ENCODE measurements at places on chromosomes 5 and 9.

GRCh38 chr5:77444356-77444755 is 47.8 kb downstream of the WDR41 start:
- no peak for DNase-seq

DNA sequence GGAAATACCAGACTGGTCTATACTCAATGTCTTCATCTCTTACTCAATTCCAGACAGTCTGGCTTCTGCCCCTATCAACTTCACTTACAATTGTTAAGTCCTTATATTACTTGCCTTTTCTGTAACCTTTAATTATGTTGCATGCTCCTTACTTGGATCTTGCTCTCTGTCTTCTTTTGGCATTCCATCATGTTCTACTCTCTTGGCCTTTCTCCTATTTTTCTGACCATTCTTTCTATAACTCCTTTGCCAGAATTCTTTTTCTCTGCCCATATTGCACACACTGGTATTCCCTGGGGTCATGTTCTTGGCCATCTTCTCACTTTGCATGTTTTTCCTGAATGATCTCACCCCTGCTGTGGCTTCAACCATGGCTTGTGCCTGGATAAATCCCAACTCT is 209.8 kb upstream of the ZNF462 start:
- no peak for DNase-seq

DNA sequence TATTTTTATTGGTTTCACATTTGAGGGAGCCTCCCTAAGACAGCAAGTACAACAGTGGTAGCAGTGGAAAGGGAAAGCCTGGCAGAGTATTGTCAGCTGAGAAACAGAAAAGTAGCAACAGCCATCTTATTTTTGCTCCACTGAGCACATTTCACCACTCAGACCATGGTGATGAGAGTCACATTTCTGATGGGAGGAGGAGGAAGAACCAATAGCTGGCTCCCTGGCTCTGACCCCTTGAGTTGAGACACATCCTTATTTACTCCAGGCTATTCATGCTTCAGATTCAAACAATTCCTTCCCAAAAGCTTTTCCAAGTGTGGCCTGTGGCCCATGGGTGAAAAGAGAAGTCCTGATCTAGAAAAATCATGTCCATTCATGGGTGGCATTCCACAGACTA is 236.3 kb downstream of the ARHGAP26 start:
- no peak for DNase-seq

DNA sequence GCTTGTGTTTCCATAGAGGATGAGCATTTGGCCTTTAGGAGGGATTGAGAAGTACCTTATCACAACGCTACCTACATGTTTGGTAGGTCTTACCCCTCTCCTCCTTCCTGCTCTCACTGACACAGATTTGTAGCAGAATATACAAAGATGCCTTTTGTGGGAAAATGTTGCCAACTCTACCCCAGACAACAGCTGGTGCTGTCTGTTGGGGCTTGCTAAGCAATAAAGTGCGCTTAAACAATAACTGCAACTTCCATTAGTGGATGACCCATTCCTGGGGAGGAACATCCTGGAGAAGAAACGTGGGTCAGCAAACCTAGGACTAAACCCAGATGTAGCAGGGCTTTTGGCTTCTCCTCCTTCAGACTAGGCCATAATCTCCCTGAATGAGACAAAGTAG is 174.3 kb downstream of the EFNA5 start:
- no peak for DNase-seq

DNA sequence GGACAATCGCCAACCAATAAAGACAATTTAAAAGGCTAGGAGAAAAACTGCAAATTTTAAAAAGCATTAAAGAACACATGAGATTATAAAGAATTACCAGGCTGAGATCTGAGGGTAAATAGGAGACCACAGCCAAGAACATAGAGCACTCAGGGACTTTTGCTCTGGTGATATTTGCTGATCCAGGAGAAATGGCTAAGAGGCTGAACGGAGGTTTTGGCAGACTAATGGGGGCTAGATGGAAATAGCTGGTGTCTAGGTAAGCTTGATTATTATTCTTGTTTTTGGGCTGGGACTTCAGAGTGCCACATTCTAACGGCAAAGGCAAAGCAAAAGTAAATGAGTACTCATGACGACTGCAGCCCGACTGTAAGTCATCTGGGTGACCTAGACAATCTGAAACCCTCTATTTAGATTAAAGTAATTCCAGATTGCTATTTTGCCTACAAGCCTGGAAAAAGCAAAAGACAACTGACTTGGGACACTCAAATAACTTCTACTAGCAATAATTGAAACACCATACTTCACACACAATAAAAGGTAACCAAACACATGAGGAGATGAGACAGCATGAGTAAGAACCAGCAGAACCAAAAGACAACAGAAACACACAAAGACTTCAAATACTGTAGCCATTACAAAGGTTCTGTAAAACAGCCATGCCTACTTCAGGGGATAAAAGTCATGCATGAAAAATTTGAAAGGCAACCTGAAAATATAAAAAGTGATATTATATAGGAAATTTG is 68.8 kb downstream of the JAKMIP2 start:
- DNase-seq: no peak

GRCh38 chr5:10724781-10725507 is 36.1 kb downstream of the DAP start:
- DNase-seq: no peak

DNA sequence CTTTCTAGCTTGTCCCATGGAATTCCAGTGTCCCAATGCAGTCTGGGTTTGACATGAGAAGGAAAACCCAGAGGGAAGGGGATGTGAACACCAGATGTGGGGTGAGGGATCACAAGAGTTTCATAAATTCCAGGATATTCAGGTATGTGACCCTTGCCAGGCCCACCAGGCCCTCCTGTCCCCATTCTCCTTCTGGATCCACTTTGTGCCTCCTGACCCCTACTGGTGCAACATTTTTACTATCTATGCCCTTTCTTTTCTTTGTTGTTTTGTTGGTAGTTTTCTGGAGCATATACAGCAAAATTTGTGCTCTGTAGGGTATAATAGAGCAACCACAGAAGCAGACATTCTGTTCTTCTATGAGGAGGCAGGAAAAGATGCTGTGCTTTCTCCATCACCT is 597.0 kb upstream of the GRAMD2B start:
- DNase-seq: no peak

DNA sequence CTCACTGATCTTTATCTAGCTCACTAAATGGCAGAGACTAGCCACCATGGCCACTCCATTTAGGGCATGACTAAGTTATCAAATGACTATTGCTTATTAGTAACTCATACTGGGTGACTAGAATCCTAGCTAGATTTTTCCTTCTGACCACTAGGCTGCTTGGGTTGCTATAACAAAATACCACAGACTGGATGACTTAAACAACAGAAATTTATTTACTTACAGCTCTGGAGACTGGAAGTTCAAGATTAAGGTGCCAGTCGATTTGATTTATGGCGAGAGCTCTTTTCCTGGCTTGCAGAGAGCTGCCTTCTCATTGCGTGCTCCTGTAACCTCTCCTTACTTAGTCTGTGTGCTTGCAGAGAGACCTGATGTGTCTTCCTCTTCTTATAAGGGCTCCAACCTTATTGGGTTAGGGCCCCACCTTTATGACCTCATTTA is 55.0 kb upstream of the APC start:
- DNase-seq: no peak

DNA sequence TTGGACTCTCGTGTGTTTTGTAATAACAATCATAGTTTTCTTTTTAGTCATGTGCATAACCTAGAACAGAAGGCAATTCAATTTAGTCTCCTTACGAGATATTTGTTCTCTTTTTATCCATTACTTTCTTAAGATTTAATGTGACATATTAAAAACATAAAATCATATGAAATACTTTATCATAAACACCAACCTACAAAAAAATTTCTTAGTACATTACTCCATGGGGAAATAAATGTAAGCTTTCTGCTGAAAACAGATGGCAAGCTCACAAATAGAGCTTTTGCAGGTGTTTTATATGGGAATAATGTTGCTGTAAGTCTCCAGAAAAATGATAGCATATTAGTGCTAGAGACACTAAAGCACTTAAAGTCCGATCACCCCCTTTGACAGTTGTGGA is 1035.2 kb upstream of the ARRDC3 start:
- no peak for DNase-seq

DNA sequence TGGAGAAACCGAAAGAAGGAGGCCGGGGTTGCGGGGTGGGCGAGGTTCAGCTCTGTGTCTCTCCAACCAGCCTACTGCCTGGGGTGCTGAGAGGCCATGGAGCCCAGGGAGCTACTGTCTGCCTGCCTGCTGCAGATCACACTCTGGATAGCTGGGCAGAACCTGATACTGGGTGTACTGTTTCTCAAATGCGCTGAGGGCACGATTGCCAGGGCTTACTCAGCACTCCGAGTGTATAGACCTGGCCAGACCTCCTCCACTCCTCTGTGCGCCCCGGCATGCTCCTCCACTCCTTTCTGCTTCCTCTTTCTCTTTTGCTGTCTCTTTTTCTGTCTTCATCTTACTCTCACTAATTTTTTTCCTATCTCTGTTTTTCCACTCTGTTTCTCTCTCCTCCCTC is 215.1 kb downstream of the PAPPA start:
- no peak for DNase-seq

DNA sequence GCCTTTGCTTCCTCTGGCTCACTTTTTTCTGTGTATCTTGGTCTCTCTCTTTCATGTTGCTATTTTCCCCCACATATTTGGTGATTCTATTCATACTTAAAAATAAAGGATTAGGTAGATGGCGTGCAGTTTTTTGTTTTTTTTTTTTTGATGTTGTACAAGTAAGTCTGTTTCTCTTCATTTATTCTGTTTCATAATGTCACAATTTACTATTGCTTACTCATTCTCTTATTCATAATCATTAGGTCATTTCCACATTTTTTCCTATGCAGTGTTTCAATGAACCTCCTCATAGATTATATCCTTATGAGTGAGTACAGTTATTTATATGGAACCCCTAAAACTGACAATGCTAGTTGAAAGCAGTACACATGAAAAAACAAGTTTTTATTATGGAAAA is 136.3 kb downstream of the APBA1 start:
- no peak for DNase-seq

DNA sequence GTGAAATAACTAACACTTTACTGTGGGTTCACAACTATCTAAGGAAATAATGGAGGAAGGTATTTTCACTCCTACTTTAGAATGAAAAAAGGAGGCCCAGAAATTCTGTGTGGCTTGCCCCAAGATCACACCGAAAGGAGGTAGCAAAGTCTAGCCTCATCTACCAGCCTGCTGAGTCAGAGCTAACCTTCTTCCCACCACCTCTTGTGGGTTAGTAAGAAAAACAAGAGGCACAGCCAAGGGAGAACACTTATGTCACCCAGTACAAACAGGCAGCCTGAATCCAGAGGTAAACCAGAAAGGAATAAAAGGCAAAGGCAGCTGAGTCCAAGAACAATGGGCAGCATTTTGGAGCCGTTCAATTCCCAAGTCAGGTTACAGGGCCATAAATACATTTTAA is 91.9 kb upstream of the RASEF start:
- DNase-seq: no peak

DNA sequence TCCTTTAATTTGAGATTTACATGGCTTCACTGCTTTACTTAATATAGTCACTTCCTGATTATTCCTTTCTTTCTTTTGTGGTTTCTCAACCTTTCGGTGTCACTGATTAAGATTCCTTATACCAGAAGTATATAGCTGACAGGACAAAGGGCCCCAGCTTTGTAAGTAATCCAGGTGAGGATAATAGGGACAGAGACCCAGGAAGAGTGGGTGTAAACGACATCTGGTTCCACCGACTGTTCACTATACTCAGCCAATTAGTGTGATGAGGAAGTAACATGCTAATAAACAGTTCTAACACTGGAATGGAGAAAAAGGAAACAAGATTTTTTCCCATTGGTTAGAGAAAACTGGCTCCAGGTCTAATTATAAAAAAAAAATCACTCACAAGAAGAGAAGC is 286.3 kb upstream of the EFNA5 start:
- no peak for DNase-seq
